ENCODE measurements at places on chromosomes 5 and 9.

GRCh38 chr5:176533894-176534611 lies 3.1 kb downstream of the RNF44 start:
- no peak for DNase-seq

DNA sequence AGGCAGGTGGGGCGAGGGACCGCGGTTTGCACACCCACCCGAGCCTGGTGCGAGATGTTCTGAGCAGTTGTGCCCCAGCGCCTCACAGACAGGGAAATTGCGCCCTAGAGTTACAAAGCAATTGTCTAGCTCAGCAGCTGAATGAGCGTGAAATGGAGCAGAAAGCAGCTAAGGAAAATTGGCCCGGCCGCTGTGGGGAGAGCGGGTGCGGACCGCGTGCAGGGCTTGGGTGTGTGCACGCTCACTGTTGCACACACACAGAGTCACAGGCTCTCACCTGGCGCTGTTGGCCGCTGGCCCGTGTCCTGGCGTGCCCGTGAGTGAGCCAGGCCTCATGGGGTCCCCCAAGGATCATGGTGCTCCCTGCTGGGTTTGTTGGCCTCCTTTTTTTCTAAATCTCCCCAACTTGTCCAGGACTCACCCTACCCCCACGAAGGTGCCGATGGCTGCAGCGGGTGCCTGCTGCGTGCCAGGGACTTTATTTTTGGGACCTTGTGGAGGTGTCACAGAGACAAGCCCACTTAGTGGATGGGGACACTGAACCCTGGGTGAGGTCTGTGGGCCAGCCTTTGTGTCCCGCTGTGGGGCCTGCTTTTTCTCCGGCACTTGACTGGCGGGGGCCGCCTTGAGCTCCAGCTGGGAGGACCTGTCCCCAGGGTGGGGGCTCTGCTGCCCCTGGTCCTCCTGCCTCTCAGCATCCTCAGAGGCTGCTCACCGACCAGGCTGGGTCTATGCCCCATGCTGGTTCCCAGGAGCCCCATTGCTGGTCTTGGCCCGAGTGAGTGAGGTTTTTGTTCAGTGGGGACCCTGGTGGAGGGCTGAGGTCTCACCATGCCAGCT lies 5.2 kb downstream of the RXRA start:
- DNase-seq: no peak

- DNase-seq: peak; percentile 58
These were observed 47.5 kb upstream of the ELL2 start for GRCh38 chr5:96008987-96009647.

DNA sequence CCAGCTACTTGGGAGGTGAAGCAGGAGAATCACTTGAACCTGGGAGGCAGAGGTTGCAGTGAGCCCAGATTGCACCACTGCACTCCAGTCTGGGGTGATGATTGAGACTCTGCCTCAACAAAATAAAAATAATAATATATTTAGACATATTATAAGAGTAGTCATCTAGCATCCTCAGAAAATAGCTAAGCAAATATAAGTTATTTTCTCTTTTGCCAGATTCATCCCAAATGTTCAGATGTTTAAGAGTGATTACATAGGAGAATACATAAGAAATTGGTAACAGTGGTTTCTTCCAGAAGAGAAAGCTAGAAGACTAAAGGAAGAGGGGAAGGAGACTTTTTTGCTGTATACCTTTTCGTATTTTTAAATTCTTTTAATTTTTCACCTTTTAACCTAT lies 20.0 kb downstream of the PRKAA1 start:
- DNase-seq: no peak

GRCh38 chr5:139037732-139038131 lies 160.4 kb downstream of the SIL1 start:
- DNase-seq: no peak

GRCh38 chr9:16119261-16120230 lies 566.7 kb downstream of the CCDC171 start:
- no peak for DNase-seq

GRCh38 chr5:124865066-124865465 lies 118.6 kb upstream of the ZNF608 start:
- DNase-seq: no peak

DNA sequence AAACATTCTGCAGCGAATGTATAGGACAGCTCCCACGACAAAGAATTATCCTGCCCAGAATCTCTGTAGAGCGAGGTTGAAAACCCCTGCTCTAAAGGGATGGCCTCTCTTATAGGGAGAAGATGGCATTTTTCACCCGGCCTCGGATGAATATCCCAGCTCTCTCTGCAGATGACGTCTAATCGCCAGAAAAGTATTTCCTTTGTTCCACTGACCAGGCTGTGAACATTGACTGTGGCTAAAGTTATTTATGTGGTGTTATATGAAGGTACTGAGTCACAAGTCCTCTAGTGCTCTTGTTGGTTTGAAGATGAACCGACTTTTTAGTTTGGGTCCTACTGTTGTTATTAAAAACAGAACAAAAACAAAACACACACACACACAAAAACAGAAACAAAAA lies 17.4 kb upstream of the RARS1 start:
- DNase-seq: no peak

GRCh38 chr5:31197183-31197582 lies 3.7 kb downstream of the CDH6 start:
- DNase-seq: no peak

DNA sequence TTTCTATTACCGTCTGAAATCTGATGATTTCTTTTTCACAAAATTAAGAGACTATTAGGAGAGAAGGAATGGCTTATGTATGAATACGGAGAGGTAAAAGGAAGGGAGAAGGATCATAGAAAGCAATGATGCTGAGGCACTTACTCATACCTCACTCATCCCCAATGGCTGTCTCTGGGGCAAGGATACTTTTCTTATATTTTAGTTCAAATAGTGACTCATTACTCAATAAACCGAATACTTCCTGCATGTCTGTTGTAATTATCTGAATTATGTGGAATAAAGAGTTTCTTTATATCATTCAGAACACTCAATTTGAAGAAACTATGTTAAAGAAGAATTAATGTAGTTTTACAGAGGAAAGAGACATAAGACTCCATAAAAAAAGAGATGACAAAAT lies 284.5 kb upstream of the NUDT12 start:
- no peak for DNase-seq

DNA sequence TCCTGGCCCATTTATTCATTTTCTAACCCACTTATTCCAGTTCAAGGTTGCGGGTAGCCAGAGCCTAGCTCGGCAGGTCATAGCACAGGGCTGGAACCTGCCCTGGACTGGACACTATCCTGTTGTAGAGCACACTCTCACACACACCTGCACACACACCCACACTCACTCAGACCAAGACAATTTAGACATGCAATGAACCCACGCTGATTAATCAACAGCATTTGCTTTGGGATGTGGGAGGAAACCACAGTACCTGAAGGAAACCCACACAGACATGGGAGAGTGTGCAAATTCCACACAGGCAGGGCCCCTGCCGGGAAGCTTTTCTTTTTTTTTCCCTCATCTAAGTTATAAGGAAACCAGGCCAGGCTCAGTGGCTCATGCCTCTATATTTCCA lies 34.8 kb upstream of the MELK start:
- DNase-seq: no peak

DNA sequence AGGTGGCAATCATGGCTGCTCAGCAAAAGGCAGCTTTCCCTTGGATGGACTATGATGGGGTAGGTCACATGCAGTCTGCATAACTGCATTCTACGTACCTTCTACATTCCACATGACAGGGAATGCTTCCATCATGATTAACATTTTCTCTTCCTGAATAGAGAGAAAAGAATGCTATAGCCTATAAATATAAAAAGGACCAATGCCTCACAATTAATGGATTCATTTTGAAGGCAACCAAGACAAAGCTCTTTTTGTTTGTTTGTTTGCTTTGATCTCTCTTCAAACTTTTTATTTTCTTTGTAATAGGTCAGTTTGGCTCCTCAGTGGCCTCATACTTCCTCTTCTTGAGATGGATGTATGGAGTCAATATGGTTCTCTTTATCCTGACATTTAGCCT lies 201.3 kb downstream of the ALDH1A1 start:
- no peak for DNase-seq

DNA sequence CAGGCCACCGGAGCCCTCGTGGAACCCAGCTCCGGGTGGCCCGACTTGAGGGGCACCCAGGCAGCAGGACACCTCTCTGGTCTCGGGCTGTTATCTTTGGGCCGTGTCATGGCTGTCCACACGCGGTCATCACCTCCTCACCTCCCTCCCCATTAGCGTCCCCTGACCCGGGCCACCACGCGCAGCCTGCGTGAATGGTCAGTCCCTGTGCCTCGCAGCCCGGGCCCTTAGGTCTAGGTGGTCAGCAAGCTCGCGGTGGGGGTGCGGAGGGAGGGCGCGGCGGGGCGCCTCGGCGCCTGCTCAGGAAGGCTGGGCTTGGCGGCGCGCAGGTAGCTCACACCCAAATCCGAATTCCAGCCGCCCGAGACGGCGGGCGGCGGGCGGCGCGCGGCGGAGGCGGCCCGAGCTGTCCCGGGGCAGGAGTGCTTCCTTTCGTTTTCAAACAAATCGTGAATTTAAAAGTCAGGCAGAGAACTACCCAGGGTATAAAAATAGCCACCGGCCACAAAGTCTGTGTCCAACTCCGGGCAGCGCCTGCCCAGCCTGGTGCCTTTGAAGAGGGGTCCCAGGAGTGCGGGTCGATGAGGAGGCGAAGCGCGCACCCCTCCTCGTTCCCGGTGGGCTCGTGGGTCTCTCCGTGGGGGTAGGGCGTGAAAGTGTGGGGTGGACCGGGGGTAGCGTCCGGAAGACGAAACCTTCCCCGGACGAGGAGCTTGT lies 1.0 kb upstream of the RXRA start:
- DNase-seq: peak; percentile 66

- DNase-seq: no peak
These were observed 160.2 kb downstream of the SSBP2 start for GRCh38 chr5:81590498-81591384.

DNA sequence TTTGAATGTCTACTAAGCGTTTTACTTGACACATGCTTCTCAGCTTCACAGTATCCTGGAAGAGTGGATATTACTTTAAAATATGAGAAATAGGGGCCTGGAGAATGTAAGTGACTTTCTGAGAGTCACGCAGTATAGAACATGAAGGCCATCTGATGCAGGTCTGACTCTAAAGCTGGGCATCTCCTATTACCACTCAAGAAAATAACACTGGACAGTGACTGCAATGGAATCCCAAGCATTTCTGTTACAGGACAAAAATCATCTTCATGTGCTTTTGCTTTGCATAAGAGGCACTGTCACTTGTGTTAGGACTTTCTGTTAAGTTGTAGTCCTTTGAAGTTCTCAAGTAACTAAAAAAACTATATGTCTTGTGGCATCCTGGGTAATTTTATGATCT lies 335.5 kb downstream of the FBXL7 start:
- DNase-seq: no peak

- no peak for DNase-seq
These were observed 761 bp downstream of the REEP2 start for GRCh38 chr5:138439477-138440158.

DNA sequence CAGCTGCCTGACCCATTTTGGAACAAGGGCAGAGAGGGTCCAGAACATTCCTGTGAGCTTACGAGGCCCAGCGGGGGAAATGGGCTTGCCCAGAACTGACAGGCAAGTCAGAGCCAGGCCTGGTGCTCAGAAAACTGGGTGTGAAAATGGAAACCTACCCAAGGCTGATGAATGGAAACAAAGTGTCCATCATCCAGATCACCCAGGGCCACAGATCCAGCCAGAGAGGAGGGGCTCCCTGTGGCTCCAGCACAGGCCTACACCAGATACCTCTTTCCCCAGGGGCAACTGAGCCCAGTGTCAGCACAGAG lies 3.1 kb downstream of the CLTB start:
- no peak for DNase-seq

DNA sequence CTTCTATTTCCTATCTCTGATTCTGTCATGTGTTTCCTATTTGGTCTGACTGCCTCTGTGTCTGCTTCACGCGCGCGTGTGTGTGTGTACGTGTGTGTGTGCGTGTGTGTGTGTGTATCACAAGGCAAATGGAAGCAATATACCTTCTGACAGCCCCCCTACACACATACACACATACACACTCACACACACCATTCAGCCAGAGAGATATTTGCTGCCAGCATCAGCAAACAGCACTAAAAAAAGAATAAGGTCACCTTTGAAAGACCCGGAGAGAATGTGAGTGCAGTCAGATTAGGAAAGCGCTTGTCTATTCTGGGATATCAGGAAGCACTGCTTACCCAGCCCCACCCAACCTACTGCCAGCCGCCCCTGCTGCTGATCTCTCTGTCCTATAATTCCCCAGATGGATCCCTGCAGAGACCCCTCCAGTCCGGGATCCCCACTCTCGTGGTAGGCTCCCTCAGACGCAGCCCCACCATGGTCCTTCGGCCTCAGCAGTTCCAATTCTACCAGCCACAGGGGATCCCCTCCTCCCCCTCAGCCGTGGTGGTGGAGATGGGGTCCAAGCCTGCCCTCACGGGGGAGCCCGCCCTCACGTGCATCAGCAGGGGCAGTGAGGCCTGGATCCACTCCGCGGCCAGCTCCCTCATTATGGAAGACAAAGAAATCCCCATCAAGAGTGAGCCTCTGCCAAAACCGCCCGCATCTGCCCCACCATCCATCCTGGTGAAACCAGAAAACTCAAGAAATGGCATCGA lies 45.7 kb downstream of the PLAC8L1 start:
- DNase-seq: no peak

- DNase-seq: no peak
These were observed 812.3 kb upstream of the GRAMD2B start for GRCh38 chr5:125610892-125611291.

DNA sequence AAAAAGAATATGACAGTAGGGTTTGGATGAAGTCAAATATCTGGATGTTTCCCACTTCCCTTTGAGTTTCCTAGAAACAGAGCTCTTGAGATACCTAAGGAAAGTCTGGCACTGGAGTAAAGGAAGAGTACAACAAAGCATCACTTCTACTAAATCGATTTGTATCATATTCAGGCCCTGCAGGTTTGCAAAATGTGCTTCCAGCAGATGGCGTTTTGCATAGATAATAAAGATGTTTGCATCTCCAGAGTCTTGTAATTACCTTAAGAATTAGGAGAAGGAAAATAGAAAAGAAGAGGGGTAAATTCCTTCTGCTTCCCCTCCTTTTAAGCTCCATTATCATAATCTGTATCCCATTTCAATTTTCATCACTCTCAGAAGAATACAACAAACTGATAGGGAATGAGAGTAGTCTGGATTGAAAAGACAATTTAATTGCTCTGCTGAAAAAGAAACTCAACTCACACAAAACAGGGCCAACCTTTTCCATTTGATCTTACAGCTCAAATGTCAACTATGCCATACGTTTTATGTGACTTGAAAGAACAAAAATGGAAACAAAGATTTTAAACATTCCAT lies 380.4 kb downstream of the PTPRD start:
- DNase-seq: no peak

DNA sequence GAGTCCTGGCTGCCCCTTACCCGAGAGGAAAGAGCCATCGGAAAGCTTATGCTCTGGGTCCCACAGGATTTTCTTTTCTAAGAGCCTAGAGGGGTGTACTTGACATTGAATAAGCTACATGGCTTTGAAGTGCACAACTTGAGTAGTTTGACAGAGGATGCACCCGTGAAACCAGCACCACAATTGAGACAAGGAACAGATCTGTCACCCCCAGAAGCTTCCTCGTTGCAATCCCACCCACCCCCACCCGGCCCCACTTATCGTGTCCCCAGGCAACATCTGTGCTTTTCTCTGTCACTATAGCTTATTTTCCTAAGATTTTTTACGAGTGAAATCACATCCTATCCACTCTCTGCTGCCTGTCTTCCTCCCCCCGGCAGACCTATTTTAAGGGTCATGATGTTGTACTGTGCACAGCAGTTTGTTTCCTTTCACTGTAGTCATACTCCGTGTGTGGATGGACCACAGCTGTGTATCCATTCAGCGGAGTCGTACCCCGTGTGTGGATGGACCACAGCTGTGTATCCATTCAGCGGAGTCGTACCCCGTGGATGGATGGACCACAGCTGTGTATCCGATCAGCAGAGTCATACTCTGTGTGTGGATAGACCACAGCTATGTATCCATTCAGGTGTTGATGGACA lies 8.8 kb upstream of the FCN2 start:
- no peak for DNase-seq
